ENCODE measurements at places on chromosomes 2 and 18.

GRCh38 chr2:157393348-157393747 is 50.5 kb downstream of the CYTIP start:
- no peak for DNase-seq

DNA sequence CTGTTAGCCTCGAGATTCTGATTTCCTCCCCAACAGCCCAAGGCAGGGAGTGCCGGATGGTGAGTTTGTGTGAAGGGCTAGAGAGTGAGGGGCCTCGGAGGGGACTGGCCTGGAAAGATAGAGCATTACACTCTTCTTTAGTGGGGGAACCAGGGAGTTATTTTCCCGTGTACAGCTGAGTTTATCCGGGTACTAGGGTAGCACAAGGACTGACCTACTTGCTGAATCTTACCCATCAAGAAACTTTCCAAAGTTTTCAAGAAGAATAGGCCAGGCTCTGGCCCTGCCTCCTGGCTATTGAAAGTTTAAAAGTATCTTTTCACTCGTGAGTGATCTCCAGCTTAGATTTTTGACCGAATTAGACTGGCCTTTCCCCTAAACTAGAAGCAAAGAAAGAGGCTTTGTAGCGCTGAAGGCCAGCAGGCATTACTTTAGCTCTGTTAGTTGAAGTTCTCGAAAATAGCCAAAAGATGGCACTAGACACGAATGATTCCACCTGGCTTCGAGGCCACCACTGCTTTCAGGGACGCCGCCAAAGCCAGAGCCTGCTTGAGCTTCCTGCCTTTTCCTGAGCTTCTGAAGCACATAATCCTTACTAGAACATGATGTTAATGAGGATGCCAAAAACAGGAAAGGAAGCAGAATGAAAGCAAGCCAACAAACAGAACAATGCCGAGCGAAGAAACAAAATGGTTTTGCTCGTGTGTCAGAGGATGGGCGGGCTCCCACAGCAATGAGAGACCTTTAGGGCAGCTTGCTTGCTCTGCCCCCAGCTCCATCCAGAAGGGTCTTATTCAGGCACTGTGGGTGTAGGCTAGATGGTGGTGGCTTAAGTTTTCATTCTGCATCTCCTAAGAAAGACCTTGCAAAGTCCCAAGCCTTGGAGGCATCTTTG is 55.8 kb downstream of the TSN start:
- DNase-seq: peak; percentile 77

- no peak for DNase-seq
Observed at GRCh38 chr2:226773291-226773690, 26.3 kb downstream of the IRS1 start.

GRCh38 chr2:226001716-226002115 is 602.2 kb downstream of the NYAP2 start:
- no peak for DNase-seq

DNA sequence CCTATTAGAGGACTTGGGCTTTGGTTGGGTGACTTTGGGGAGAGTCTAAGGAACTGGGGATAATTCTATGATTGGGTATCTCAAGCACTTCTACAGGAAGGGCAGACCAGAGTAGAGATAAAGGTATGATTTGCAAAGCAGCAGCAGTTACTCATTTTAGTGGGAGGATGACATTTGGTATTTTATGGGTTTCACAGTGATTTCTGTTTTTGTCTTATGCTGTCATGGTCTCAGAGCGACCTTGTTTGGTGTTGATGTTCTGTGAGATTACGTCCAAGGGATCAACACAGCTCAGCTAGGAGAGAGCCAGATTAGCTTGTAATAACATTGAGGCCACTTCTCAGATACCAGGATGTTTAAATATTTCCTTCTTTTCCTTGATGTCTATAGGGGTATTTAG is 18.2 kb downstream of the TTR start:
- DNase-seq: no peak

- DNase-seq: no peak
Observed at GRCh38 chr2:134372611-134373131, 118.8 kb downstream of the MGAT5 start.

GRCh38 chr2:132276571-132276981 is 114.8 kb upstream of the ANKRD30BL start:
- DNase-seq: peak; percentile 82

GRCh38 chr2:213119061-213119809 is 32.2 kb downstream of the IKZF2 start:
- peak; percentile 22 for DNase-seq

DNA sequence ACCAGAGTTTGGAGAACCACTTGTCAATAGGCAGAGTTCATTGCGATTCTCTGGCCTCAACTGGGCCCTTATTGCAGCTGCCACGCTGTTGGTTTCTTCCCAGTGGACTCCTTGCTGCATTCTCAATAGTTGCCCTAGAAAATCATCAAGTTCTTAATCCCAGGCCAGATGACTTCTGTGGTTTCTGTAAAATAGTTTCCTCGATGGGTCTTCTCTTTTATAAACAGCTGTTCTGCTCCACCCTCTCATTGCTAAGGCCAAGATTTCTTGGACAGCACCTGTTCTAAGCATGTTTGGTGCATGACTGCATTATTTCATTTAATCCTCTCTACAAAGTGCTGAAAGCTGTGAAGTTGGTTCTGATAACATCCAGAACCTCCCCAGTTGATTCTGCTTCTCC is 131.0 kb downstream of the BCL2L11 start:
- no peak for DNase-seq

DNA sequence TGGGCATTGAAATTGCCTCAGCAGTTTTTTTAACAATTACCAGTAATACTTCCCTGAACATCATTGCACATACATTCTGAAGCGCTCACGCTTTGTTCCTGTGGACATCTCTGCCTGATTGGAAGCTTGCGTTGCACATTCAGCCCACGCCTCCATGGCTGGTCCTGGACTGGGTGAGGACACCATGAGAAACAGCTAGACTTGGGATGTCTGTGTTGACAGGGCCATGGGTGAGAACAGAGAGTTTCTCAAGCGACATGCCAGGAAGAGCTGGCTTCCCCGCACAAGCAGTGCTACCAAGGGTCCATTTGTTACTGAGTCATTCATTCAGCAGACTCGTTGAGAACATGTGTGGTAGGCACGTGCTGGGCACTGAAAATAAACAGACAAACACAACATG is 166.3 kb downstream of the GBX2 start:
- DNase-seq: no peak

GRCh38 chr2:9238591-9239326 is 32.1 kb downstream of the ASAP2 start:
- DNase-seq: no peak

DNA sequence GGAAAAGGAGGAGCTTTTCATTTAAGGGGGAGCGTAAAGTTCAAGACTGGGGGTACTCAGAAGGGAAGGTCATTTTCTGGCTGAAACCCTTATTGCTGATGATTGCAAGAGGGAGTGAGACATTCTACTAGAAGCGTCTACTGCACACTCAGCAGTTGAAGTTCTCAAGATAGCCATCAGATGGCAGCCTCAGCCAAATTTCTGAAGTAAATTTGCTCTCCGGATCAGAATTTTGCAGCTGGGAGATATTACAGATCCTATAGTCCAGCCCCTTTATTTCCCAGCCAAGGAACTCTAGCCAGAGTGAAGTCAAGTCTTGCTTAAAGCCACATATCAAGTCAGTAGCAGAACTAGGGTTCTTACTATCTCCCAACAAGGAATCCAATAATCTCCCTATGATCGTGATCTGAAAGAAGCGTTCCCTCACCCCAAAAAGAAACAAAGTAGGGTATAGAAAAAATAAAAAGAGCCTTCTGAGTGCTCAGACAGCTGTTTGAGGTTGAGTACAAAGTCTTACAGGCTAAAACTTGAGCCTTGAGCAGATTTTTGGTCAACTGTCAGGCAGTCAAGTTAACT is 24.0 kb downstream of the RAX start:
- peak; percentile 90 for DNase-seq

GRCh38 chr2:73821227-73821626 is 7.5 kb upstream of the STAMBP start:
- no peak for DNase-seq

DNA sequence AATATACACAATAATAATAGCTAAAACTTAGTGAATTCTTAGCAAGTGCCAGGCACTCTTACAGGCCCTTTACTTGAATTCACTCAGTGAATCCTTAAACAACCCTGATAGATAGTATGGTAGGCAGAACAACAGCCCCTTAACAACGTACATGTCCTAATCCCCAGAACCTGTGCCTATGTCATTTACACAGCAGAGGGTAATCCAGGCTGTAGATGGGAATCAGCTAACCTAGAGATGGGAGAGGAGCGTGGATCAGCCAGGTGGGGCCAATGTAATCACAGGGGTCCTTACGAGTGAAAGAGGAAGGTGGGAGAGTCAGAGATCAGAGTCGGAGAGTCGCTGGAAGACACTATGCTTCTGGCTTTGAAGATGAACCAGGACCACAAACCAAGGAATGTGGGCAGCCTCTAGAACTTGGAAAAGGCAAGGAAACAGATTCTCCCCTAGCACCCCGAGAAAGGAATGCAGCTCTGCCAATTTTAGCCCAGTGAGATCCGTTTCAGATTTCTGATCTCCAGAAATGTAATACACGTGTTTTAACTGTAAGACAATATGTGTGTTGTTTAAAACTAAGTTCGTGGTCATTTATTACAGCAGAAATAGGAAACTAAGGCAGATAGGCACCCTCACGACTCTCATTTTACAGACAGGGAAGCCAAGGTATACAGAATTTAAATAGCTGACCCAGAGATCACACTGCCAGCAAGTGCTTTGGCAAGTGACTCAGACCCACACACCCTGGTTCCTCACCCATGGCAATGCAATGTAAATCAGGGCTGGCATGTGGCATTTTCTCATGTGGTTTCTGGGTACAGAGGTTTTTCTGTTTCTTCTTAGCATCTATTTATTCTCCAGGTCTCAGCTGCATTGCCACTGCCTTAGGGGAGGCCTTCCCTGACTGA is 68.9 kb downstream of the DOCK10 start:
- no peak for DNase-seq

DNA sequence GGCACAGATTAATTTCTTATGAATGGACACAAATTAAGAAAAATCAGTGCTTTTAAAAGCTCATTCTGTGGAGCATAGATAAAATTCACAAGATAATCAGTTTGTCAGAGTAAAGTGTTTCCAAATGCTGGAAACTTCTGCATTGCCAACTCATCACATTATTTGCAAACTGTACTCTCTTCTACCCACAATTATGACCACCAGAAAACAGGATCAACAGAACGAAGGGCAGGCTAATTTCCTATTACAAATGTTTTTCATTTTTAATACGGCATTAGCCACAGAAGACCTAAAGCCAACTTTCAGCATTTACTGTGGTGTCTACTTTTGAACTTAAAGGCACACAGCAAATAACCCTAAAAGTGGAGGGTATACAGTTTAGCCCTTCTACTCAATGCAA is 6.0 kb downstream of the IRS1 start:
- peak; percentile 22 for DNase-seq

DNA sequence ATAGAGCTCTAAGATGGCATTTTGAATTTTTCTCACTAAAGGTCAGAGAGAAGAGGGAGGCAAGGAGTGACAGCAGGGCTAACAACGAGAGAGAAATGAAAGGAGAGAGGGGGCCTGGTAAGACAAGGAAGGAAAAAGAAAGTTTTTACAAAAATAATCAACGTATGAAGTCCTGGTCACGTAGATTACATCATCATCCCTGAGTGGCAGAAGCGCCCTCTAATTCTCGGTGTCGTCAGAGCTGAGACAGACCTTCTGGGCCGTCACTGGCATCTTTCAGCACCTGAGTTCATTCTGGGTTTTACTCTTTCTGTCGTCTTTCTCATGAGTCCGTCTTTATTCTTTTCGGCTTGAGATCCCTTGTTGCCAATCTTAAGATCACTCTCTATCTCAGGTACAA is 329.8 kb downstream of the ALK start:
- no peak for DNase-seq

GRCh38 chr2:26567534-26567933 is 73.6 kb downstream of the CIB4 start:
- DNase-seq: no peak

DNA sequence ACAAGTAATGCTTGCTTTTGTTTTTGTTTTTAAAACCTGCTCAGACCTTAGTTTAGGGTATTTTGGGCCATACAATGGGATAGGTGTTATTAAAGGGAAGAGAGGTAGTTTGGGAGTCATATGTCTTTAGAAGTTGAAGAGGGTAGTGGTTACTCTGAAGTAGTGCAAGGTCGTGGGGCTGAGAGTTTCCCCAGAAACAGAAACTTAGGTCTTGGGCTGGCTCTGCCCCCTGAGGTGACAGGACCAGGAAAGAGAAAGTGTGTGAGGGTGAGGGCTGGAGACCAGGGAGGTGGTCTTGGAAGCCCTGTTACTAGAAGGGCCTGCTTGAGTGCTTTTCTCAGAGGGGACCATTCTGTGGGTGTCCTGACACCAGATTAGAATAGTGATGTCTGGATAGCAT is 500.5 kb upstream of the SPHKAP start:
- no peak for DNase-seq

GRCh38 chr2:240509667-240510512 is 47.9 kb downstream of the ANKMY1 start:
- DNase-seq: no peak

- no peak for DNase-seq
Observed at GRCh38 chr2:110804915-110805314, 72.5 kb downstream of the ACOXL start.

GRCh38 chr18:21489119-21489750 is 111.3 kb downstream of the ESCO1 start:
- peak; percentile 56 for DNase-seq

DNA sequence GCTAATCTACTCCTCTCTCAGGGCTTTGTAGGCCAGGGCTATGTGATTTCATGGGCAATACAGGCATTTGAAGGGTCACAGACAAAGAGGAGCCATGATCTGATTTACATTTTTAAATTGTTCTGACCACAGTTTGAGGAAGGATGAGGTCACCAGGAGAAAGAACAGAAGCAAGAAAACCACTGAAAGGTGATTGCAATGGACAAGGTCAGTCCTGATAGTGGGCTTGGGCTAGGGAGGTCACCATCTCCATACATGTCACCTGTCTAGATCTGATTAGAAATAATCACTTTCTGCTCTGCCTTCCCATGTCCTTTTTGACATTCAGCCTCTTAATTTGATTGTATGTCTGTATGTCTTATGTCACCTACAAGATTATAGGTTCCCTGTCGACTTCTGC is 248.9 kb upstream of the CWC22 start:
- no peak for DNase-seq

- DNase-seq: no peak
Observed at GRCh38 chr18:63083555-63083954, 236.0 kb downstream of the BCL2 start.
